MCF 10A (cell line): ENCODE measurements at places on chromosomes 5 and 9.

GRCh38 chr5:10582512-10582897 is 18.6 kb downstream of the ANKRD33B start:
- no peak for DNase-seq

- no peak for DNase-seq
These were observed 138.8 kb downstream of the PAM start for GRCh38 chr5:102893942-102894341.

DNA sequence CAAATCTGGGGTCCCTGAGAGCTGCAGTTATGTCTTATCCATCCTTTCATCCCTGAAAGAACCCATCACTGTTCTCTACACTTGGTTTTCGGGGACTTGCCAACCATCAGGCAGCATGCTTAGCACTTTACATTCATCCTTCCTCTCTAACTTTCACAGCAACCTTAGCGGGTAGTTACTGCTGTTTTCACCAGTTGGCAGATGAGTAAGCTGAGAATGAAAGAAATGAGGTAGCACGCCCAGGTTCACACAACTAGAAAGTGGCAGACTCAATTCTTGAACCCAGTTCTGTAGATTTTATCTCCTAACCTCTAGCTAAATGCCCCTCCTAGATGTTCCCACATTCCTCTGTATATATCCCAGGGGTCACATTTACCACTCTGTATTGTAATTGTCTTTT is 342.0 kb upstream of the WWC1 start:
- no peak for DNase-seq

GRCh38 chr5:19555876-19556275 is 432.1 kb downstream of the CDH18 start:
- DNase-seq: no peak

- no peak for DNase-seq
These were observed 136.7 kb downstream of the BOD1 start for GRCh38 chr5:173479711-173480110.

GRCh38 chr9:98992885-98993569 is 49.3 kb downstream of the COL15A1 start:
- no peak for DNase-seq

- no peak for DNase-seq
These were observed 68.7 kb downstream of the RETREG1 start for GRCh38 chr5:16548115-16548514.

DNA sequence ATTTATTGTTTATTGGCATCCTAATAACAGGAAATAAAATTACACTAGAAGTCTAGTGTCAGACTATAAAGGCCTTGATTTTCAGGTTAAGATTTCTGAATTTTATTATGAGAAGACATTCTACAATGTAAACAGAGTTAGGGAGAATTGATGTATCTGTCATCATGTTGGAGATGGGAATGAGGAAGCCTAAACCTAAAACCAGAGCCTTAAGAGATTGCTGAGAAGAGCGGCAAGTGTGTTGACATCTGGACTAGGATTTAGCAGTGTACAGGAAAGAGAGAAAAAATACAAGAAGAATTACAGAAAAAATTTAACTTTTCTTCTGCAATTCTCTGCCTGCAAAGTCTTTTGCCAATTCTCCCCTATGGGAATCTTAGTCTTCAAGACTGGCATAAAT is 525.5 kb downstream of the NR2F1-AS1 start:
- no peak for DNase-seq

DNA sequence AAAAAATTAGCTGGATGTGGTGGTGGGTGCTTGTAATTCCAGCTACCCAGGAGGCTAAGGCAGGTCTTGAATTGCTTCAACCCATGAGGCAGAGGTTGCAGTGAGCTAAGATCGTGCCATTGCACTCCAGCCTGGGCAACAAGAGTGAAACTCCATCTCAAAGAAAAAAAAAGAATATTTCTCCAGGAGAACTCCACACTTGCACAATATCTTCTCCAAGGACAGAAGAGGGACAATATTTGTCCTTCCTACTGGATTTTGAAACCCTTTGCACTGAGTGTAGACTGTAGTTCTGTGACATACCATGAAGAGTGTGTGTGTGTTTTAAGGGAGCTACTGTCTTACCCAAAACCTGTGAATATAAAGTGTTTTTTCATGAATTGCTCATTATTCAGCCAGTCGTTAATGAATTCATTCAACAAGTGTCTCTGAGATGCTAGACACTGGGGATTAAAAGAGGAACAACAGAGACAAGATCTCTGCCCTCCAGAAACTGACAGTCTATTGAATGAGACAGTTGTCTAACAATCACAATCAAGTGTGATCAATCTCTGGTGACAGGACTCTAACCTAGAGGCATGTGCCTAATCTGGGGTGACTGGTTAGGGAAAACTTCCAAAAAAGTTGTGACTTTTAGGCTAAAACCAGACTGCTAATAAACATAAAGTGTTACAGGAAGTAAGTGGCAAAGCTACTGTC is 9.8 kb upstream of the UBE2D2 start:
- DNase-seq: no peak

GRCh38 chr9:23557689-23558088 is 268.4 kb downstream of the ELAVL2 start:
- DNase-seq: no peak

GRCh38 chr9:72044095-72044494 is 16.3 kb downstream of the C9orf57 start:
- DNase-seq: no peak

DNA sequence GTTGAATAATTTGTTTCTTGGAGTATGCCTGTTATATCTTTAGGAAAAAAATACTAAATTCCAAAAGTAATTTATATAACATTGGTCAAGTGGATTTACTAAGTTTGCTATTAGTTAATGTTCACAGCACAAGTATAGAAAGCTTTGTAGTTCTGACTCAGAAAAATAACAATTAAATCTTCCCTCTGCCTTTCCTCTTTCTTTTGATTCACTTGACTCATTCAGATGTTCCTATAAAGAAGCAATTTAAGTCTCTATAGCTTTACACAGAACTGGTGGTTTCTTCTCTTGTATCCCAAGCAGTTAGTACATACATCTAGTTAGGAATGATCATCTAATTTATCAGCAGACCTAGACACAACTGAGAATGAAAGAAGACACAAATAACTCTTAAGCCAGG is 4.5 kb upstream of the CDC42SE2 start:
- no peak for DNase-seq

DNA sequence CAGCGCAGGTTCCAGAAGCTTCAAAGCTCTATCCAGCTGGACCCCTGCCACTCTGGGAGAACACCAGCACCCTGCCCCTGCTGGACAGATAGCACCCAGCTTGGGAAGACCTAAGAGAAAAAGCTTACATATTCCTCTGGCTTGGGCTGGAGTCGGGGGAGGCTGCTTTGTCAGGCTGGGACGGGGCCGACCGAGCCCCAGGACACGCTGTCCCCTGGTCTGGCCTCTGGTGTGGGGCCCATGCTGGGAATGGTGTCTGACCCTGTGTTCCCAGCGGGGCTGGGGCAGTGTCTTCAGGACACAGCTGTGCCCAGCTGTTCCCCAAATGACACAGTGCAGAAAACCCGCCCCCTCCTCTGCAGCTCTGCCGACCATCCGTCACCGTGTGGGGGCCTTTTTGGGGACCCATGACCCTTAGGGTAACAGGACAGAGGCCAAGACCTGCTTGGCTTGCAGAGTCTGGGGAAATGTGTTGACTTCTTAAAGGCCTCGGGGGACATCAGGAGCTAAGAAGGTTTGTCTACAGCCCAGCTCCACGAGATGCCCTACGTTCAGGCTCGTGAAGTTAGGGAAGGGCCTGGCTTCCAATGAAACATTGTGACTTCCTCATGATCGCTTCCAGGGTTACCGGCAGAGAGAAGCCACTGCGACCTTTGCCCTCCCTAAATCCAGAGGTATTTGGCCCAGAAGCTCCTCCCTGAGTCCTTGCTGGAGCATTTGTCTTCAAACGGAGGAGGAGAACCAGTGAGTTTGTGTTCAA is 20.4 kb upstream of the SLC2A6 start:
- no peak for DNase-seq
